Activated effector memory CD4-positive, alpha-beta T cell treated with Interleukin-2 at 50 U/mL for 16 hours (primary cell): ENCODE measurements at places on chromosomes 6 and 20.

DNA sequence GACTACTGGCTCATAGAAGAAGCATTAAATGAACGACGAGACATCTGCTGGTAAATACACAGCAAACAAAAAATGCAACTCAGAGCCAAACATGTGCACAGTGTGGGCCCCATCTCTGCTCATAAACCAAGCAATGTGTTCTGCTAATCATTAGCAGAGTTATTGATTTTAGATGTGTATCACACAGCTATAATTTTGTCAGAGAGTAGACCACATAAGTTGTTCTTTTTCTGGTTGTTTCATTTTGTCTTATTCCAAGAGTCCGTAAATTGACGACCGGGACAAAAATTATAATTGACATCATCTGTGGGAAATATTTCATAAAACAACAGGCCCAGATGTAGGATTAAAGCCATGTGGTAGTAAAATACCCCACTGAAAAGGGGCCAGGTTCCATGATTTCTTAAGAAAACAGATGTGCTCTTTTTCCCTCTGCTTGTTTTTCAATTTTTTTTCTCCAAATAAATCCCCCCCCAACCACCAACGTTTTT lies 423.6 kb downstream of the HAO1 start:
- DNase-seq: no peak

- no peak for DNase-seq
These were observed 15.5 kb downstream of the FAM83B start for GRCh38 chr6:54861905-54862616.

- DNase-seq: no peak
These were observed 245.3 kb downstream of the TBXT start for GRCh38 chr6:165922309-165922794.

GRCh38 chr20:48823960-48824498 lies 3.8 kb downstream of the PREX1 start:
- peak; percentile 32 for DNase-seq

DNA sequence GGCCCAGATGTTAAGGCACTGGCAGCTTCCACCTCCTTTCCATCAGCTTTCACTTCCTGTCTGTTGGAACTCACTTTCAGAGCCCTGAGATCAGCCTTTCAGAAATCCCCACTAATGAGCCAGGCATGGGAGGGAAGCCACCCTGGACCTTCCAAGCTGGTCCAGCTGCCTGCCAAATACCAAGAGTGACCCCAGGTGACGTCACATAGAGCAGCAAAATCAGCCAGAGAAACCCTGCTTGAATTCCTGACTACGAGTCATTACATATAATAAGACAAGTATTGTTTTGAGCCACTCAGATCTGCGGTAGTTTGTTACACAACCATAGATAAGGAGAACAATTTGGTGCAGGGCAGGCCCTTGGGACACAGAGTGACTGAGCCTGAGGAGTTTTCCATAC lies 556.0 kb upstream of the JAG1 start:
- no peak for DNase-seq

GRCh38 chr6:112296122-112296521 lies 41.8 kb upstream of the LAMA4 start:
- DNase-seq: no peak

DNA sequence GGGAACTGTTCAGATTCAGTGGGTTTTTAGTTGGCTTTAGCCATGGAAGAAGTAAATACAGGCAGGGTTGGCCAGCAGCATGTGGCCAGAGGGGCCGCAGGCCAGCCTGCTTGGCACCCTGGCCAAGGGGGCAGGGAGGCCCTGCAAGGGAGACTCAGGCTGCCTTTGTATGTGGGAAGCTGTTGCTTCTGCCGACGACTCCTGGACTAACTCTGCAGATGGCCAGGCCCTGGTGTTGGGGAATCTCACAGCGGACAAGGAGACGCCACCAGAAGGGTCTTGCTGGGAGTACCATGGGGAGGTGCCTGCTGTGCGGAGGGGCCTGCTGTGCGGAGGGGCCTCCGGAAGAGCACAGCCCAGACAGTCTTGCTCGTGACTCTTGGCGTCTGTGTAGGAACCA lies 25.2 kb downstream of the PYGB start:
- no peak for DNase-seq

DNA sequence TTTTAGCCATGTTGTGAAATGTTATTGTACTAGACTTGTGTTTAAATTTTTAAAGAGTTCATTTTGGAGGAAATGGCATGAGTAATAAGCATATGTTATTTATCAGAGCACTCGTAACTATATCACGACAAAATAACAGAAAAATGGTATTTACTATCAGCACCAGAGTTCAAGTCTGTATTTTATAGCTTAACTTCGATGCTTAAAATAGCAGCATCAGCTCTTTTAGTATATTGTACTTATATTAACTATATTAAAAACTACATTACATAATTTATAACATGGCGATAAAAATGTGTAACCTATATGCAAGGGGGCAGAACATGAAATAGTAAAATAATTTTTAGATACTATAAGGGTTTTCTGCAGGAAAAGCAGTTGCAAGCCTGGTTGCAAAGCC lies 52.9 kb downstream of the ABRACL start:
- DNase-seq: no peak

GRCh38 chr6:133895573-133896343 lies 6.8 kb downstream of the TCF21 start:
- DNase-seq: no peak

- DNase-seq: no peak
These were observed 58.5 kb downstream of the OGFRL1 start for GRCh38 chr6:71347119-71347518.

DNA sequence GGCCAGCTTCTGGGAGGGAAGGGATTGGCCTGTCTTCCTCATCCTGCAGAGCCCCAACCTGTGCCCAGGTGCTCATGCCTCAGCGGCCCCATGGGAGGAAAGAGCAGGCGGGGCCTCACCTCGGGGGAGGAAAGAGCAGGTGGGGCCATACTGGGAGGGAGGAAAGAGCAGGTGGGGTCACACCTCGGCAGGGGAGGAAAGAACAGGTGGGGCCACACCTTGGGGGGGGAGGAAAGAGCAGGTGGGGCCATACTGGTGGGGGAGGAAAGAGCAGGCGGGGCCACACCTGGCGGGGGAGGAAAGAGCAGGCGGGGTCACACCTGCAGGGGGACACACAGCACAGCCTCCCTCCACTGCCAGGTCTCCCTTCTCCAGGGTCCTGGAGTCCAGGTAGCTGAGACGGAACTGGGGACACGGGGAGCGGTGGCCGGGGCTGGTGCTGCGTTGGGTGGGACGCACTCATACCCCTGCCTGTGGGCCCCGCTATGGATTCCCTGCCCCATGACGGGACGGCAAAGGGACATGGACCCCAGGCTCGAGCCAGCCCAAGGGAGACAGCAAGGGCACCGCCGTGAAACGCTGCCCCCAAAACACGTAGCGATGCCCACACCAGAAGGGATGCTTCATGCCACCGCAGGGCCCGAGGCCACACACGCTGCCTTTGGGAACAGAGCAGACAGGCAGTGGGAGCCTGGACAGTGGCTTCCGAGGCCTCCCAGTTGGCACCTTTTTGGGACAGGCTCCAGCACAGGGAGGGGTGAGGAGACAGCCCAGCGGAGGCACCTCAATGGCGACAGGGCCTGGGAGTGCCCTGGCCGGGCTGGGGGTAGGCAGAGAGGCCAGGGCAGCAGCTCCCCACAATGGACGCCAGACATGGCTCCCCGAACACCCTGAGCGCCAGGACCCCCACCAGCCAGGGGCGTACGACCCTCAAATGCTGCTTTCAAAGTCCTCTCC lies 43.3 kb upstream of the CHRNA4 start:
- DNase-seq: no peak

DNA sequence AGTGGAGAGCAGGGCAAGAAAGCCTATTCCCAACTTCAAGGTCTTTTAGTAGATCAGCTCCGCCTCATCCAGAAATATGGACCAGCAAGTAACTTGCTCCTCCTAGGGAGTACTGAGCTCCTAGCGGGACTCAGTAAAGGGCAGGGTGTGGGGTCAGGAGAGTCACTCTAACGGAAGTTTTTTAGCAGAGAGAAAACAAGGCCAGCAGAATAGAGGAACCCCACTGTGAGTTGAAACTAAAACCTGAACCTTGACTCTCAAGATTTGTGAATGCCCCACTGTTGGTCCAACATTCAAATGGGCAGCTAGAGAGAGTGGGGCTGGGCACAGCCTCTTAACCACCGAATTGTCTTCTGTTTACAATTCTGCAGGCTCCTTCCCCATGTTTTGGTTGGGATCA lies 244.8 kb downstream of the FARS2 start:
- no peak for DNase-seq

DNA sequence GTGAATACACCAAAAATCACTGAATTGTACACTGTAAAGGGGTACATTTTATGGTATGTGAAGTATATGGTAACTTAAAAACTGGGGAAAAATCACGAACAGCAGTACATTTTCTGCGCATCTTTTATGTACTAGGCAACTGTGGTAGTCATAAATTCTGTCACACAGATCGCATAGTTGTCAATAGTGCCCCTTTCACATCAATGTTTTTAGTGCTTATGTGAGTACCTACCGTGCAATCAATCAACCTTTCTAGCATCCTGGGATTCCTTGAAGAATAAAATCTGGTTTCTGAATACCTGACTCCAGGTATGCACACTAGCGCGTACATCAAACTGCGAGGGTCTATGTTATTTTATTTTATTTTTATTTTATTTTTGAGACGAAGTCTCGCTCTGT lies 637 bp upstream of the RPF2 start:
- DNase-seq: no peak

GRCh38 chr6:32462609-32463008 lies 22.9 kb downstream of the HLA-DRA start:
- no peak for DNase-seq

- no peak for DNase-seq
These were observed 31.7 kb upstream of the ECI2 start for GRCh38 chr6:4167123-4167522.

- DNase-seq: no peak
These were observed 4.4 kb downstream of the TAP1 start for GRCh38 chr6:32849126-32849525.

DNA sequence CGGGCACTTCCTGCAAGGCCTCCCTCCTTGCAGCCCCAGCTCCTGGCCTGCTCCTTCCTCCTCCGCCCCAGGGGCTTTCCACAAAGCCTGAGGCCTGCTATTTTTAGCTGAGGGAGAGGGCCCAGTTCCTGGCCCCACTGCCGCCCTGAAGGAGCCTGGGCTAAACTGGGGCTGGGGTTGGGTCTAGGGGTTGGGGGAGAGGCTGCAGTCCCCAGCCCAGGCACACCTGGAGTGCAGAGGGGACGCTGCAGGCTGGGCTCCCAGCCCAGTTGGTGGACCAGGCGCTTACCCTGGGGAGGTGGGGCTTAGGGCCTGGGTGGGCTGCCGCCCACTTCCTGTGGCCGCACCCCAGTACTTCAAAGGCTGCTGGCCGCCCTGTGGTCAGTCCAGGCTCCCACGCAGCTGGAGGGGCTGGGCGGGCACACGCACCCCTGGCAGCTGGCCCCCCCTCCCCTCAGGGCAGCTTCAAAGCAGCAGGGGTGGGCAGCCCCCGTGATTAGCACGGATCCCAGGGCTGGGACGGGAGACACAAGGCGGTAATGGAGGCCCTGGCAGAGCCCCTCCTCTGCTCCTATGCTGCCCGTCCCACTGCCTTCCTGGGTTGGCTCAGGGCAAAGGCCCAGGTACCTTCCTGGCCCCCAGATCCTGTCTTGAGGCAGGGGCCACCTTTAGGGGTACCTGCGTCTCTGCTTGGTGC lies 7.1 kb upstream of the ABHD16B start:
- no peak for DNase-seq

GRCh38 chr6:2790588-2791449 lies 25.6 kb downstream of the WRNIP1 start:
- DNase-seq: peak; percentile 15

DNA sequence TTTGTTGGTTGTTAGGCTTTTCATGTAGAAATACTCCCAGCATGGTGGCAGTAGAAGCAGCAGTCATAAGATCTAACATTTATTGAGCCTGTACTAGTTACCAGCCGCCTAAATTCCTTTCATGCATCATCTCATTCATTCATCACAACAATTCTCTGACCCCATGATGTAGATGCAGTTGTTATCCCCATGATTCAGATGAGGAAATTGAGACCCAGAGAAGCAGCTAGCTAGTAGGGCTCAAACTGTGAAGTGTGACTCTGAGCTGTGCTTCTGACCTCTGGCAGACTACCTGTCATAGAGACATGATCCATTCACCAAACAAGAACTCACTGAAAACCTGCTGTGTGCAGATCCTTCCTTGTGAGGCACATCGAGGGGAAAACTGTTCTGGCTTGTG lies 16.9 kb downstream of the RREB1 start:
- DNase-seq: no peak

- DNase-seq: no peak
These were observed 16.1 kb upstream of the SCGN start for GRCh38 chr6:25635886-25636317.

DNA sequence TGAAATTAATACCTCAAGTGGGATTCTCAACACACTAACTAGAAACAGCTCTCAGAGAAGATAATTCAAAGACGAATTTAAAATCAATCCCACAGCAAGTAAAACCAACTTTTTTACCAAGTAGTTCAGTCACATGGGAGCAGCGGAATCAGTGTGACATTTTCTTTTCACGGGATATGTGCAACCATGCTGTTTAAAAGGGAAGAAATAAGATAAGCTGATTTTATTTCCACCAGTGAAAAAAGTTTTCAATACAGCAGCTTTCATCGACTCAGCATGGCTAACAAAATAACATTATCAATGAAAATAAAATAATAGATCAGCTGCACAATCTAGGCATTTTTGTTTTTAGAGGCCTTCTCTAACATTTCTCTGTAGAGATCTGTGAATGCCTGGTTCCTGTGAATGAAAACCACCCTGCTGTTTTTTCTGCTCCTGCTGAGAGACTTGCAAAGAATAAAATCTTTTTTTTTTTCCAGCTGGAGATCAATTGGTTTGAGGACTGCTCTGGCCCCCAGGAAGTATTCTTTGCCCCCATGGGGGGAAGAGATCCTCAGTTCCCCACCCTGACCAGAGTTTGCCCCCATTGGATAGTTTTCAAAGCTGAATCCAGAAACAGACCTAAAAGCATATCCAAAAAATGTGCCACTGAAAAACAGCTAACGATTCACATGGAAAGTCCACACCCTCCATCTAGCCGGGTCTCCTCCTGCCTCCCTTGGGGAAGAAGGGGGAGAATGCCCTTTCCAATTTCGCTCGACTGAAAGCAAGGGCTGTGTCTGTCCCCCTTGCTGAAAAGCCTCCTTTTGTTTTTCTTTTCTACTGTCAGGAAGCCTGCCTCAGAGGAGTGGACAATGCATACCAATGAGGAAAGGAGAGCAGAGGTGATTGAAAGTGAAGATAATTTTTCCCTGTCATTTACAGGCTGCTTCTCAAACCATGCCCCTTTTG lies 317.6 kb downstream of the PRKN start:
- no peak for DNase-seq

GRCh38 chr20:64044484-64045247 lies 4.8 kb downstream of the SOX18 start:
- DNase-seq: no peak

DNA sequence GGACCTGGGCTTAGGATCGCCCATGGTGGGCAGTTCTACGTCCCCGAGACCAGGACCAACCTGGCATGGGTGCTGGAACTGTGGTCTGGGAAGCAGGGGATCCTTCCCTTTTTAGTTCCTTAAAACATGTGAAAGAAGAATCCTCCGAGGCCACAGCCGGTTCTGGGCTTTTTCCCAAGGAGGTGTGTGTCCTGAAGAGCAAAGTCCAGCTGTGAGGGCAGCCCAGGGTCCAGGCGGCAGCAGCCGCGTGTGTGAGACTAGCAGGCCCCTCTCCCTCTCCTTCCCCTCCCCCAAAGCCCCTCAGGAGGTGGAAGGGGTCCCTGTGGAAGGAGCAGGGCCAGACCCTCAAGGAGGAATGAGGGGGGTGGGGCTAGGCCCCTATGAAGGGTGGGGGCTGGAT lies 35.1 kb upstream of the PCMTD2 start:
- no peak for DNase-seq
